Activated CD4-positive, alpha-beta memory T cell treated with anti-CD3 and anti-CD28 coated beads for 36 hours (primary cell): ENCODE measurements at places on chromosomes 4 and X. TPM values are rescaled to one million over a fixed set of nuclear protein-coding genes. Genes with fewer than 3 reads are reported as not detected.

The CDX4 gene
- total RNA-seq = not detected

GRCh38 chrX:23729214-23729613, 13.9 kb downstream of the ACOT9 start:
- no peak for DNase-seq

The TCEAL5 gene
- not detected for total RNA-seq

- DNase-seq = no peak
Measured at GRCh38 chr4:117156806-117157205, 71.4 kb upstream of the TRAM1L1 start.

The TRPC3 gene
- total RNA-seq = 1.6 TPM

The GIMD1 gene
- total RNA-seq = not detected

The COL4A5 gene
- total RNA-seq = not detected

- no peak for DNase-seq
Measured at GRCh38 chrX:11941571-11941970, 183.5 kb downstream of the MSL3 start.

The RIPPLY1 gene
- total RNA-seq = not detected

The MORC4 gene
- 11.1 TPM for total RNA-seq

The MED14 gene
- total RNA-seq = 49.4 TPM

DNA sequence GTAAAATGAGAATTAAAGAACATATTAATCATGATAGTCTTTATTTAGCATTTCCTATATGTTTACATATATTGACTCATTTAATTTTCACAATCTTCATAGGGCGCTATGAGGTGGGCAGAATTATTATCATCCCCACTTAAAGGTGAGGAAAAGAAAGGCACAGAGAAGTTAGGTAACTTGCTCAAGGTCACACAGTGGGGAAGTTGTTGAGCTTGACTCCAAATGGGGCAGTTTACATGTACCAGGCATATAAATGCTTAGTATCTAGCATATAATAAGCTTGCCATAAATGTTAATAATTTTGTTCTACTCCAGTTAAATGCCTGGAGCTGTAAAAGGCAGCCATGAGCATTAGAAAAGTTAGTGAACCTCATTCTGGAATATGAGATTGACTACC, 1.5 kb downstream of the CMC4 start:
- DNase-seq = no peak

- DNase-seq = no peak
Measured at GRCh38 chrX:137896123-137896522, 330.2 kb downstream of the ZIC3 start.

DNA sequence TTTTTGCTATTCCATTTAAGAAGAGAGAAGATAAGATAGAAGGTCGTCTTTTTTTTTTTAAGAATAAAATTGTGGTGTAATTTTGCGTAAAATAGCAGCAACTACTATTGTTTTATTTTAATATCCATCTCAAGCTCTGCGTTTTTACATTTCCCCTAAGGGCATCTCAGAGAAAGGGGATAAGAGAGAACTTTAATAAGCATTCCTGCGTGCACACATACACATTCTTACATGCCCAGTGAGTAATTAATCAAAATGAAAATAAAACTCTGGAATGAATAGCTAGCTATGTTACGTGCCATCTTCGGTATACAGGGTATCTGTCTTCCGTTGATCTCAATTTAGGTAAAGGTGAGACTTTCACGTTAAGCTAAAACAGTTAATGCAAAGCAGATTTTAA, 200.3 kb upstream of the TENM3 start:
- DNase-seq = no peak

GRCh38 chr4:168881781-168882420, 128.2 kb downstream of the CBR4 start:
- no peak for DNase-seq

The MAGEA8 gene
- total RNA-seq = not detected

- no peak for DNase-seq
Measured at GRCh38 chr4:121784401-121784800, 16.7 kb upstream of the EXOSC9 start.

GRCh38 chrX:39898147-39898546, 199.6 kb downstream of the BCOR start:
- DNase-seq = no peak

- no peak for DNase-seq
Measured at GRCh38 chr4:16140879-16141249, 57.0 kb upstream of the PROM1 start.

The PDS5A gene
- 101 TPM for total RNA-seq

GRCh38 chr4:112516471-112517066, 589 bp upstream of the NEUROG2 start:
- no peak for DNase-seq

DNA sequence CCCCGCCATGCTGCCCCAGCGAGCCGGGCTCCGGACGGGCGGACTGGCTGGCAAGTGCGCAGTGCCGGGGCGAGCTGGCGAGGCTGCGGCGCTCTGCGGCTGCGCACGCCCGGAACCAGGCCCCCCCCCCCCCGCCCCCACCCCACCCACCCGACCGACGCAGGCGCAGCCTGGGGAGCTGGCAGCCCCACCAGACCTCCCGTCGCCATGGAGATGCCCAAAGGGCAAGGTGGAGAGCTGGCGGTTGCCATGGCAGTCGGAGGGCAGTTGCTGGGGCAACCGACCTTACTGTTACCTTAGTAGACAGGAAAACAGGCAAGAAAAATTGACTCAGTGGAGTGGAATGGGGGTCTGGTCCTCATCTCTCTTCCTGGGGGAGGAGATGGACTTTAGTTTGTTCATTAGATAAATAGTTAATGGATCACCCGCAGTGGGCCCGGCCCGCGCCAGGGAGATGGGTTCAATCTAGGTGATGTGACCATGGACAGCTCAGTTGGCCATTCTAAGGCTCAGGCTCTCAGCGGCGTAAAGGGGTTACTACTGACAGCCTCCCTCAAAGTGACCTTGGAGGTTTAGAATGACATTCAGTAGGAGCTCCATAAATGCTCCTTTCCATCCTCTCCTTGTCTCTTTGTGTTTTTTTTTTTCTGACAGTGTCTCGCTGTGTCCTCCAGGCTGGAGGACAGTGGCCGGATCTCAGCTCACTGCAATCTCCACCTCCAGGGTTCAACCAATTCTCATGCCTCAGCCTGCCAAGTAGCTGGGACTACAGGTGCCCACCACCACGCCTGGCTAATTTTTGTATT, at the start of gene PCSK1N:
Gene PCSK1N, minus strand, starts transcription at position 87 of the 806 bp plus-strand sequence. Its CDS starts 78 bp downstream, at position 9.
- DNase-seq = peak; percentile 39

DNA sequence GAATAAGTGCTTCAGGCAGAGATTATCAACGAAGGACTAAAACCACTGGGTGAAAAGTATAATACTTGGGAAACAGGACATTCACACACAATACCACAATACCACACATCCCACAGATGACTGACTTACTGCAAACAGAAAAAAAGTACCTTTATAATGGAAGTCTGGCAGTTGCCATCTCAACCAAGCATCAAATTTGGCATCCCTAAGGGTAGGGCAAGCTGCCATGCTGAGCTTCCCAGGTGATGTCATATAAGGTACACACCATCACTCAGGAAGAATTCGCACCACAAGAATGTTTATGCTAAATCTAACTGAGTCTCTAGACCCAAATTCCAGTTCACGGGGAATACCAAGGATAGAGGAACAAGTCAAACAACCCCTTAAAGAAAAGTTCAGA, 9.1 kb downstream of the QDPR start:
- no peak for DNase-seq
